Stimulated activated CD4-positive, alpha-beta T cell treated with anti-CD3 and anti-CD28 coated beads, Interleukin-1b, Interleukin-23, amount 100 ng/mL, for 1 hour (primary cell): ENCODE measurements at places on chromosomes 11 and 22.

DNA sequence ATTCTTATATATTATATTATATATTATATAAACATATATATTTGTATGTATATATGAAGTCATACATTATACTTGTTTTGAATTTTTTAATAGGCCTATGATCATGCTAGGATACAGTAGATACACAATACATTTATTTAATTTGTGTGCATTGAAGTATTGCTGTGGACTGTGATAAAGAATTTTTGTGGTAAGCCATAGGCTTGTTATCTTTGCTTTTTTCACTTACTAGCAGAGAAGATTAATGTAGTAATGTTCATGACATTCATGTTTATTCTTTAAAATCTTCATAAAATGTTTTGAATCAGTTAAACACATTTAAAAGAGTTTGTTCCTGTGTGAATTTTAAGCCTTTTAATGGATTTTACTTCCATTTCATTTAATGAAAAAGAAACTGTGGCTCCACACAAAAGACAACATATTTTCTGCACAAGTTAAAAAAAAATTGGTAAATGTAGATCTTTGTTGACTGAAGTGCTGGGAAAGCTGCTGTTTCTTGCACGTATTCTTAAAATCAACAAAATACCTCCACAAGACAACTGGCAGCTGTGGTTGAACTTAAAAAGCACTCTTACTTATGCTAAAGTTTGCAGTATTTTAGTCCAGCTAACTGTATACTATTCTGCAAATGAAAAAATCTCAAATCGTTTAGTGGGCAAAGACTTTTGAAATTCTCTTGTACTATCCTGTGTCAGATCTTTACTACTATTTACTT is 156.2 kb downstream of the TMEM135 start:
- no peak for DNase-seq

DNA sequence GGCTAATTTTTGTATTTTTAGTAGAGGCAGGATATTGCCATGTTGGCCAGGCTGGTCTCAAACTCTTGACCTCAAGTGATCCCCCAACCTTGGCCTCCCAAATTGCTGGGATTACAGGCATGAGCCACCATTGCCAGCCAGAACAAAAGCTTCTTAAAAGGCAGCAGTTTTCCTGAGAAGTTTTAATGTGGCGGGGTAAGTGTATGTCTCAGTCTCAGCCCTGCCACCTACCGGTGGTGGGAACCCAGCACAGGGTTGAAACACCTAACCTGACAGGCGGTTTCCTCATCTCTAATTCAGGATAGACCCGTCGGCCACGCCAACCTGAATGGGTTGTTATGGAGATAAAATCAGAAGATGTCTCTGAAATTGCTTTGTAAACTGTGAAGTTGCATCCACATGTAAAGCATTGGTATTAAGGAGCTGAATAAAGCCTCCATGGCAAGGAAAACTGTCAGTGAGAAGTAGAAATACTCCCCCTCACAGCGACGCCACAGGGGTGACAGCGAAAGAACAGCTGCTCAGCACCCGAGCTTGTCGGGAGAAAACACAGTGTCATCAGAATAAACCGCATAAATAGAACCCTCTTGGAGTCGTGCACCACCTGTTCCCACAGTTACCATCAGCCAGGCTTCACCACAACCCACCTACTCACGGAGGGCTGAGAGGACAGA is 165.9 kb upstream of the NCAM1 start:
- no peak for DNase-seq

GRCh38 chr11:86374586-86374985 is at the start of gene CCDC81:
Gene CCDC81, plus strand, starts transcription at chr11:86374887. Its CDS starts 277 bp downstream, at chr11:86375164.
- no peak for DNase-seq

DNA sequence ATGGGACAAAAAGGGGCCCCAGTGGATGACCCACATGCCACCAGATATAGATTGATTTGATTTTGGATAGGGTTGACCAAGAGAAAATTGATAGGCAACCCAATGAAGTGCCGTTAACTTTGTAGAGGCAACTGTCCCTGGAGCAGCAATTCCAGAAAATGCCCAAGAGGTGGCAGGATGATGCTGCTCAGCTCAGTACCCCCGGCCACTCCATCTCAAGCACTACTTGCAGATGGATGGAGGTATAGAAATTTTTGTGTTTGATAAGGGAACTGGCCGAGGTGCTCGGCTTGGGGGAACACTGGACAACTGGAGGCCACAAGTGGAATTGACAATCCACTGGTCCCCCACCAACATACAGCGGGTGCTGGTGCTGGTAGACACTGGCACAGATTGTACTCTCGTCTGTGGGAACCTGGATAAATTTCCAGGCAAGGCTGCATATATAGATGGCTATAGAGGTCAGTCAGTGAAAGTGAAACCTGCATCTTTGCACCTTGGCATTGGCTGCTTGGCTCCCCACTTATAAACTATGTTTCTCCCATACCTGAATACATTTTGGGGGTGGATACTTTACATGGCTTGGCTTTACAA is 86.3 kb downstream of the CCDC83 start:
- no peak for DNase-seq

GRCh38 chr22:35510481-35510934 is 30.1 kb upstream of the RASD2 start:
- DNase-seq = no peak

DNA sequence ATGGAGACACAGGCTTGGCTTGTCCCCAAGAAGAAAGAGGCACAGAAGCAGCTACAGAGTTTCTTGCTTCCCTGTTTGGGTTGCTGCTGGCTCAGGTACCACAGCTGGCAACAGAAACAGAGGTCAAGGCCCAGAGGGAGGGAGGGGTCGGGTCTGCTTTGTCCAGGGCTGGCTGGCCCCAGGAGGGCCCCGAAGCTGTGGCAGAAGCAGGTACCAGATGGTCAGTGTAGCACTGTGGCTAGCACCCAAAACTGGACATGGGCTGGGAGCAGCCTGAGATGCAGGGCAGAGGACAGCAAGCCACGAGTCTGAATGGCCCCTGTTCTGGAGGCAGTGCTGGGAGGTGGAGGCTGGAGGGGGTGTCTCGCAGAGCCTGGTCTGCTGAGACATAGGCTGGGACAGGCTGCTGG is 52.3 kb upstream of the CCDC188 start:
- DNase-seq = no peak

- no peak for DNase-seq
These were observed 43.4 kb downstream of the SCUBE2 start for GRCh38 chr11:9047964-9048523.

- DNase-seq = no peak
These were observed 167.6 kb upstream of the SESN3 start for GRCh38 chr11:95398437-95399112.

DNA sequence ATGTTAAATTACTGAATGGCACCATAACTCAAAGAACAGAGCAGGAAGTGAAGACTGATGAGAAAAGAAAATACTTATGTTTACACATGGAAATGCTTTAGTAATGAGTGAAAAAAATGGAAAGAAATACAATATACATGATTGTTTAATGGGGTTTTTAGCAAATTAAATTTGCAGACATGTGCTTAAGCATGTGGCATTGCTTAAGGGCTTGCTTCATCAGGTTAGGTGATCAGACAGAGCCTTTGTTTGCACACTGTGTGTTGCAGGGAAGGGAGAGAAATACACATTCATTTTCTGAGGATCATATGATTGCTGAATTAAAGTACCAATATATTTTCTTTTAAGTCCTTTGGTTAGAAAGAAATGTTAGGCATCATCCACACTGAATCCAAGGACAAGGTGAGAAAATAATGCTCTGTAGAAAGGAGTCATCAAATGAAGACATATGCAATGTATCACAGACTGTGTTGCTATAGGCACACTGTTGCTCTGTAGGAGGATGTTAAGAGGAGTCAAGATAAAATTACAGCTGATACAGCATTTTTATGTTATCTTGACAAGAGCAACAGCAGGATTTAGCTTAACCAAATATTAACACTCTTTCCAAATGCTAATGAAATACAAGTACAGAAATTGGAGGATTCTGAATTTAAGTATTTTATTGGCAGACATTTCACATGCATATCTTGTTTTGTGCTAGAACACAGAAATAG is 23.4 kb upstream of the ARHGAP20 start:
- DNase-seq = no peak

GRCh38 chr11:18492888-18493287 is 33.9 kb downstream of the TSG101 start:
- no peak for DNase-seq

- DNase-seq = no peak
These were observed 96.3 kb downstream of the GGTLC2 start for GRCh38 chr22:22740560-22741276.

GRCh38 chr22:22752556-22753477 is 108.4 kb downstream of the GGTLC2 start:
- no peak for DNase-seq

GRCh38 chr11:82978422-82979099 is 77.0 kb downstream of the DDIAS start:
- DNase-seq = no peak

DNA sequence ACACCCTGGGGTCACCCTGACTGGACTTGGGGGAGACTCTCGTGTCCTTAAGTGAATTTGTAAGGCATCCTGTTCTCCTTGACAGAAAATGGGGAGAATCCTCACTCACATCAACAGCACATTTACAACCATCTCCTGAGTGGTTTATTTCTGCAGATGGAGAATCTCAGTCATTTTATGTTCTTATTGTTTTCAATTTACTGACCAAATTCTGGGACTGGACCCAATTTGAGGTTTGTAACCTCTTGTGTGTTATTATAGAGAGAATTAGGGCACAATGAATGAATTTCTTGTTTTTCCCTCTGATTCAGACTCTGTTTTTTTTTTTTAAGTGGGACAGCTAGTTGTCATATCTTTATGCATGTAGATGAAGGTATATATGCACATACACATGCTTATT is 104.9 kb downstream of the ADAMTS15 start:
- DNase-seq = no peak

- DNase-seq = no peak
These were observed 29.6 kb upstream of the L3MBTL2 start for GRCh38 chr22:41175546-41175945.

DNA sequence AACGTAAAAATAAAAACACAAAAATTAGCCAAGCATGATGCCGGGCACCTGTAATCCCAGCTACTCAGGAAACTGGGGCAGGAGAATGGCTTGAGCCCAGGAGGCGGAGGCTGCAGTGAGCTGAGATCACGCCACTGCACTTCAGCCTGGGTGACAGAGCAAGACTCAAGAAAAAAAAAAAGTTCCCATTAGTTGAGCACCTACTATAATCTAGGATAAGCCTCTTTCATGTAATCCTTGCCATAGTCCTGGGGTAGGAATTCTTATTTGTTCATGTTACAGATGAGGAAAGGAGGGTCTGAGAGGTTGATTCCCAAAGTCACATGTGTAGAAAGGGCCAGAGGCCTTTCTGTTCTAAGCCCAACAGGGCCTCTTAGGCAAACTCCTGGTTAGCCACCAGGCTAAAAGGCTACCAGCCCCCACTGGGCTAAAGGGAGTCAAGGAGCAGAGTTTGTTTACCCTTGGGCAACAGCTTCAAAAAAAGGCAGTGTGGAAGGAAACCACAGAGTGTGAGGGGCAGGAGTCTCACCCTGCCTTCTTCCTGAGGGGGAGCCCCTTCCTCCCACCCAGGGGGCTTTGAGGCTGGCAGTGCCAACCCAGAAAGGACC is 21.6 kb upstream of the CSNK1E start:
- no peak for DNase-seq

GRCh38 chr11:70865356-70865755 is 387.0 kb downstream of the SHANK2 start:
- no peak for DNase-seq

DNA sequence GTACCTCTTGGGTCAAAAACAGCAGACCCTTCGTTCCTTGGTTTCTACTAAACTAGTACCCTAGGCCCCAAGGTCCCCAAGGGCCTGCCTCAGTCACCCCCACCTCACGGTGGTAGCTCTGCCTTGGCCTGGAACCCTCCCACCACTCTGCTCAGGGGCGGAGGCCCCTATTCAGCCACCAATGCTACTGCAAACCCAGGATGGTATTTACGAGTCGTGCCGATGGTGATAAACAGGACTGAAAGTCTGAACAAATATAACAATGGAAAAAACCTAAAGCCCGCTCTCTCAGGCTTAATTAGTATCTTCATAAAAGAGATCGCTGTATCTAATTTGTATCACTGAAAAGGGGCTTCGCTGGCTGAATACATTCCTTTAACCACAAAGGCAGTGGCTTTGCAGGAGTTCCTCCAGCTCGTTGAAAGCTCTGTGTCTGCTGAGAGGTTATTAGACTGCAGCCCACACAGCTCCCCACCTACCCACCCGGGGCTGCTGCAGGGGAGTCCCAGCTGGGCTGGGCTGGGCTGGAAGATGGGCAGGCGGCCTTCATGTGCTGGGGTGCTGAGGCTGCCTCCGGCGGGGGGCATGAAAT is 15.2 kb downstream of the SHISAL1 start:
- DNase-seq = no peak

DNA sequence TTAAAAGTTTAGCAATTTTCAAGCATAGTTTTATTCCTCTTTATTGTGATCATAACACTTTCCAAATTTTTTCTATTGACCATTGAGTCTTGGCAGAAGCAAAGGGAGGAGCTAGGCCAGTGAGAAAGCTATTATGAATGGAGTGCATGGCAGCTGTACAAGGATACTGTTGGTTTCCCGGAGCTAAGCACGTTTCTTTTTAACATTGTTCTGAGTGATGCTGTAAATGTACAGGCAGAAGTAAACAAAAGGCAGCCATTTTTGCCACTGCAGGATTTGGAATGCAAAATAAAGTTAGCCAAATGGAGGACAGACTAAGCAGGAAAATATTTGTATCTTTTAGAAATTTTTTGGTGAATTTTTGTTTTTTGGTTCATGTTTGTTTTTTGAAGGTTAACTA is 16.2 kb downstream of the CBL start:
- no peak for DNase-seq

DNA sequence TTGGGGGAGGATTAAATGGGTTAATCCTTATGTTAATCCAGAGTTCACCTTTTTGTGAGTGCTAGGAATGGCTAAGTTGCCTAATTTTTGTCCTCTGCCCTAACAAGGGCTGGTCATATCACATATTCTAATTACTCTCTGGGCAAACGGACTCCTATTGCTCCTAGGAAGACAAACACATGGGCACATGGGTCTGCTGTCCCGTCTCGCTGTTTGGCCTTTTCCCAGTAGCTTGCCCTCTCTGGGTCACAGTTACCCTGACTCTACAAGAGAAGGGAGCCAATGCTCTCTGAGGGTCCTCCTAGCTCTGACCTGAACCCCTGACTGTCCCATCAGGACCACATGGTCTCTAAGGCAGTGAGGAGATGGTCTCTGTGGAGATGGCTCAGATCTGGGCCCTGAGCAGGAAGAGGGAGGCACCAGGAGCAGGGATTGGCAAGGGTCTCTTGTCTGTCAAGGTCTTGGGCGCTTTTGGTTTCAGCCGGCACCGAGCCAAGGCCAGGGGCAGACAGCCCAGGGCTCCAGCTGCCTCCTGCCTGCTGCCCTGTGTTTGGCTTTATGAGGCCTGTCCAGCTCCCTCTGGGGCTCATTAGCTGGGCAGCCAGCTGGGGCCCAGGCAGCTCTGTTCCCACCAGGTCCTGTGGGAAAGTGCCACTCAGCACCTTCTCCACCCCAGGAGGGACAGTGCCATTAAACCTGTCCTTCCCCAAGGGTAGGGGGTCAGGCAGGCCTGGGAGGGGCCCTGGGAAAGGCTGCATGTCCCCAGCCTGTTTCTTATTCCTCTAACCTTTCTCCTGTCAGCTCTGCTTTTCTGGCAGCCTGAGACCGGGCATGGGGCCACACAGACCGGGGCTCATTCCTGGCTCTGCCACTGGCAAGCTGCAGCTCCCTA is 559.9 kb downstream of the MN1 start:
- DNase-seq = no peak
